ENCODE measurements at places on chromosomes 4 and X. TPM values are rescaled to one million over a fixed set of nuclear protein-coding genes. Genes with fewer than 3 reads are reported as not detected.
A peak's percentile ranks its signal among the peaks of the same experiment; 100 is the strongest.

Gene EGF
- not detected for total RNA-seq

Gene PDCL2
- total RNA-seq = not detected

Gene TASL
- 0.10 TPM for total RNA-seq

Gene DLG3
- 27.3 TPM for total RNA-seq

Gene ABCG2
- total RNA-seq = 7.2 TPM

Gene PNCK
- total RNA-seq = 0.51 TPM

Gene VCX
- total RNA-seq = not detected

Gene TSPAN7
- 19.5 TPM for total RNA-seq

DNA sequence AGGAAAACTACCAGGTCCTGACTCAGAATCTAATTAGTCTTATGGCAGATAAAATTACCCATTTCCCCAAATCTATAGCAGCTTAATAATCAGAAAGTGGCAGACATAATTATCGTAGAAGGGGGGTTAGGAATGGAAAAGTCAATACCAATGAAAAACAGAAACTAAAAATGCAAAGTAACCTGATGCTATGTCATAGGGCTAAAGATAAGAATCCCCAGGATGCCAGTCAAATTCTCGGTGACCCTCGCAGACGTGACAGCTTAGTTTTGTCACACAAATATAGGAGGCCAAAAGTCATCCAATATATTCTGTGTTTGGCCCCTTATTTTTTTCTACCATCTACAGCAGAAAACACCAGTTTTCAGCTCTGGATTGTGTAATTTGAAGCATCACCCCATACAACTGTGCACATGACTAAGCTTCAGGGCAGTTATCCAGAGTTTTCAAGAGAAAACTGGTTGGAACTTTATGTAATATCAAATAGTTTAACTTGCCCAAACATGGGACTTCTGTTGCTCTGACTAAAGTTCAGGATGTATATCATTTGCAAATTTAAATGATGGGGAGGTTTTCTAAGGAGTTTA lies 30.9 kb downstream of the RASSF6 start:
- H3K4me1 ChIP-seq = peaks cover 3% of the 10 kb centered on the region
- H3K36me3 ChIP-seq = no peaks in the 10 kb centered on the region
- H3K4me3 ChIP-seq = no peak overlapping the region
- no peak for DNase-seq
- H3K27me3 ChIP-seq = no peaks in the 10 kb centered on the region

DNA sequence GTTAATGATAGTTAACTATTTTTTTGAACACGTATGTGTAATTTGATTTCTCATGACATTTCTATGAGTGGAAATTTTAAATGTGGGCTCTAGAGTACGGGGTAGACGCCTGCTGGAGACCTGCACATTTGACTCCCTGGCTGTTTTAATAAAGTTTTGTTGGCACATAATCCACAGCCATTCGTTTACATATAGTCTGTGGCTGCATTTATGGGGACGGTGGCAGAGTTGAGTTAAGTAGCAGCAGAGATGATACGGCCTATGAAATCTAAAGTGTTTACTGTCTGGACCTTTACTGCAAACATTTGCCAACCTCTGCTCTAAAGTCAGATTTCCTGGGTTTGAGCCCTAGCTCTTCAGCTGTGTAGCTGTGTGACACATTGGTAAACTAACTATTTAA lies 118.8 kb downstream of the CHRNA9 start:
- H3K4me1 ChIP-seq = peaks cover 2% of the 10 kb centered on the region
- H3K27me3 ChIP-seq = no peaks in the 10 kb centered on the region

DNA sequence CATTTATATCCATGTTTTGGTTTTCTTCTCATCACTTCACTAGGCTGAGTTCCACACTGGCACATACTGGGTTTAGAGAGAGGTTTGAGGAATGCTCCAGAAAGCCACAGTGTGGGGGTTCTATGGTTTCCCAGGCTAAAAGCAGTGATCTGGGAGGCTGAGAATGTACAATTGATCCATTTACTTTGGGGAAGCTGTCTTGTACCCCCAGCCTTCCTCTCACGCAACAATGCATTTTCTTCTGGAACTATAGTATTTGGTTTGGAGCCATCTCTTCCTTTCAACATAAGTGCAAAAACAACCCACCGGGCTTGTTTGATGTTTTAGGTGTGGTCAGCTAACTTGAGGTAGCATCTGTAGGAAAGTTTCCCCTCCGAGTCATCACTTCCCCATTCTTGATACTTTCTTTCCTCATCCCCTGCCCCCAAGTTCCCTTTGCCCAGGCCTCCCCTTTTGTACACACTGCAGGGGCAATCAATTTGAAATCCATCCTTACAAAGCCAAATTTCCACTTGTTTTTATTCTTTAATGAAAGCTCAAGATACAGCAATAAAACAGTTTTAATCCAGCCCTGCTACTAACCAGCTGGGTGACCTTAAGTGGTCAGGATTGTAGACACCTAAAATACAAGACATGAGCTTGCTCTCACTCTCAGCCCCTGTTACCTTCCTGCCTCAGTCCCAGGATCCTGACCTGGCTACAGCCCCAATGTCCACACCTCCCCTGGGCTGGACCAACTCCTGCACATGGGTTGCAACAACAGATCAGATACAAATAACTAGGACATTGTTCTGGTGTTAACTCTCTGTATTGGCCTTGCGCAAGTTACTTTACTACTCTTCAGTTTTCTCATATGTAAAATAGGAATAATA lies 109.2 kb downstream of the FHDC1 start:
- DNase-seq = no peak
- H3K4me3 ChIP-seq = no peak overlapping the region
- no peaks in the 10 kb centered on the region for H3K27me3 ChIP-seq
- no peaks in the 10 kb centered on the region for H3K4me1 ChIP-seq
- H3K27ac ChIP-seq = no peak overlapping the region
- no peaks in the 10 kb centered on the region for H3K36me3 ChIP-seq

- DNase-seq = no peak
- no peaks in the 10 kb centered on the region for H3K4me1 ChIP-seq
- no peaks in the 10 kb centered on the region for H3K27me3 ChIP-seq
- no peak overlapping the region for H3K27ac ChIP-seq
- H3K4me3 ChIP-seq = no peak overlapping the region
These were observed 8.9 kb downstream of the PRRG3 start for GRCh38 chrX:151704041-151704663.

DNA sequence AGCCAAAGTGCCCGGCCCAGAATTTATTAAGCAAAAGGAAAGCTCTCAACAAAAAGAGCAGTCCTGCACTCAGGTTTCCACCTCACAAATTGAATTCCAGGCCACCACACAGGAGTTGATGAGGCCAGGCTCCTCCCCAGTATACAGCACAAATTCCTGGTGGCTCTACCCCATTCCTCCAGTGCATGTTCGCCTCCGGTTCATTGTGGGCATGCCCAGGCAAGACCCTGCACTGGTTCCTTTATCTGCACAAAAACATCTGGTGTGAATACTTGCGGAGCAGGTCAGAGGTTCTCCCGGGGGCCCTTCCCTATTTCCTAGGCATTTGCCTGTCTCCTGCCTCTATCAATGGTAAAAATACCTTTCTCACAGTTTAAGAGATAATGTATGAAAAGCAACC lies 195.2 kb upstream of the ANXA10 start:
- H3K4me3 ChIP-seq = no peak overlapping the region
- no peaks in the 10 kb centered on the region for H3K4me1 ChIP-seq
- no peaks in the 10 kb centered on the region for H3K36me3 ChIP-seq
- H3K27ac ChIP-seq = no peak overlapping the region

- no peak overlapping the region for H3K4me3 ChIP-seq
- DNase-seq = no peak
- H3K36me3 ChIP-seq = no peaks in the 10 kb centered on the region
These were observed 426.9 kb upstream of the EPHA5 start for GRCh38 chr4:66097218-66097617.

DNA sequence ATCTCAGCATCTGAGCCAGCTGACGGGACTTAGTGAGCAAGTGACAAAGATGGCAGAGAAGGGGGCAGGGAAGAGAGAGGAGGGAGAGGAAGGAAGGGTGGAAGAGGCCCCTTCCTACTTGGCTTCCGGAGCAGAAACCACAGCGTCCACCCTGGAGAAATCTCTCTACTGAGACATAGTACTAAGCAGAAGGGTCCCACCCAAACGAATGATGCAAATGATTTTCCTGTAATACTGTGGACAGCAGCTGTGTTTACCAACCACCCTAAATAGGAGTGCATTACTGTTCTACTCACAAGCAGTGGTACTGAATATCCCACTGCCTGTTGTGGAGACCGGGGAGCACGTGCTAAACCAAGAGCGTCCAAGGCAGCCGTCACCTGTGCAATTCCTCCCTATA lies 29.4 kb downstream of the DTHD1 start:
- H3K36me3 ChIP-seq = no peaks in the 10 kb centered on the region
- no peak overlapping the region for H3K4me3 ChIP-seq
- H3K27me3 ChIP-seq = no peaks in the 10 kb centered on the region
- DNase-seq = no peak
- no peaks in the 10 kb centered on the region for H3K4me1 ChIP-seq

GRCh38 chrX:57906790-57907189 lies 3.5 kb downstream of the ZXDA start:
- peaks cover 2% of the 10 kb centered on the region for H3K4me1 ChIP-seq
- no peaks in the 10 kb centered on the region for H3K27me3 ChIP-seq
- H3K4me3 ChIP-seq = no peak overlapping the region

DNA sequence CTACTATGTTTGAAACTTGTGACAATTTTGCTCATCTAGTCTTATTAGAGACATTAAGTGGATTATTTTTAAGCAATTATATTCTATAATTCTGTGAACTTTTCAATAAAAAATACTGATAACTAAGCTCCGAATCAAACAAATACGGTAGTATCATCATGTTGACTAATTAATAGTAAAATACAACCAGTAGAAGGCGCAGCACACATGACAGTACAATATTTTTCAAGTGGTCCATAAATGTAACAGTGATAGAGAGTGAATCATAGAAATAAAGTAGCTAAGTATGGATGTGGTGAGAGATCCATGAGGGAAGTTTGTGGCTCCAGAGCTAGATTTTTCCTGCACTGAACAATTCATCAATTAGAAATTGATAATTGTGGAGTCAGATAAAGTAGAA lies 666.2 kb downstream of the KCTD8 start:
- H3K27me3 ChIP-seq = no peaks in the 10 kb centered on the region
- no peak overlapping the region for H3K4me3 ChIP-seq
- H3K36me3 ChIP-seq = no peaks in the 10 kb centered on the region

- no peak overlapping the region for H3K27ac ChIP-seq
- no peaks in the 10 kb centered on the region for H3K27me3 ChIP-seq
- no peaks in the 10 kb centered on the region for H3K4me1 ChIP-seq
- no peaks in the 10 kb centered on the region for H3K36me3 ChIP-seq
- no peak for DNase-seq
These were observed 112.6 kb downstream of the TMA16 start for GRCh38 chr4:163606896-163607691.

GRCh38 chr4:17511051-17511450 lies 839 bp downstream of the QDPR start:
- no peak overlapping the region for H3K27ac ChIP-seq
- H3K4me1 ChIP-seq = peaks cover 2% of the 10 kb centered on the region
- no peaks in the 10 kb centered on the region for H3K36me3 ChIP-seq
- H3K27me3 ChIP-seq = no peaks in the 10 kb centered on the region
- peak; percentile 39 for DNase-seq

GRCh38 chrX:46298821-46299220 lies 246.4 kb downstream of the ZNF674 start:
- no peaks in the 10 kb centered on the region for H3K4me1 ChIP-seq
- H3K27ac ChIP-seq = no peak overlapping the region
- no peaks in the 10 kb centered on the region for H3K27me3 ChIP-seq
- DNase-seq = no peak
- no peak overlapping the region for H3K4me3 ChIP-seq

DNA sequence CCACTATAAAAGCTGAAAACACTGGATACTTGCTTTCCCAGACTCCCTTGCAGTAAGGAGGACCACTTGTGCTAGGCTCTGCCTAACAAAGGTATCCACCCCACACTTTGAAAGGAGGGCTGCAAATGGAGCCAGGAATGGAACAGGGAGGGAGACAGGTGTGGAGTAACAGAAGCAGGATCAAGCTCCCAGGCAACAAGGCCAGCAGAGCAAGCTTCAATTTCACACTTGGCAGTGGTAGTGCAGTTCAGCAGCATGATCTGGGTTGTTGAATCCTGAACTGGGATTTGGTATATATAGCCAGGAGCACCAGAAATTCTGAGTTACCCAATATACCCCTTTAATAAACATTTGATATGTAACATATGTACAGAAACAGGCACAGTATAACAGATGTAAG lies 9.8 kb downstream of the LAMP2 start:
- H3K27ac ChIP-seq = no peak overlapping the region
- DNase-seq = no peak
- no peaks in the 10 kb centered on the region for H3K36me3 ChIP-seq
- no peak overlapping the region for H3K4me3 ChIP-seq

- H3K36me3 ChIP-seq = no peaks in the 10 kb centered on the region
- H3K27ac ChIP-seq = no peak overlapping the region
- no peaks in the 10 kb centered on the region for H3K27me3 ChIP-seq
- no peaks in the 10 kb centered on the region for H3K4me1 ChIP-seq
- DNase-seq = no peak
These were observed 481.7 kb upstream of the AGA start for GRCh38 chr4:177923888-177924287.

DNA sequence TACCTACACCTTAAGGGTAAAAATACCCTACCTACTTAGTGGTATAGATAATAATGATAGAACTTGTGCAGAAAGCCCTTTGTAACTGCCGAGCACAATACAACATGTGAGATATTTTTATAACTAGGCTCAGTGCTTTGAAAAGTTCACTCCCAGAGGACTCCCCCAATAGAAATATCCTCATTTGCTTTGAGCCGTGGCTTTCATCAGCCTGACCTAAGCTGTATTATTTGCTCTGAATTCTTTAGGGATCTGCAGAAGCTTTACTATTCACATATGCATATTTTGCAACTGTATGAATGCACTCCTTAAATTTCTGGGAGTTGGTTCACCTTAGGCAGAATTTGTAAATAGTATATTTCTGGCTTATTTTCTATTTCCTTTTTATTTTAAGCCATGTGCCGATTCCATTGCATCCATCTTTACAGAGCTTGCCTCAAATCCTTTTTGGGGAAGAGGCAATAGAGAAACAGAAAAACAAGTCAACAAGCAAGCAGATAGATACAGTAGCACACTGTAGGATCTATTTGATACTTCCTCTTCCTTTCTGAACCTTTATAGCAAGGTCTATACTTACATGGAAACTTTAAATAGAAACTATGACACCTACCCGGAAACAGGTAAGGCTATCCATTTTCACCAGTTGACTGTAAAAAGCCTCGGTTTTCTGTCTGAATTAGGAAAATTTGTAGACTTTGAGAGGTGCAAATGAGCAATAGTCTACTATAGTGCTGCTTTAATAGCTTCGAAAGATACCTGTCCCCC lies 242.5 kb upstream of the VCX3A start:
- DNase-seq = no peak
- H3K27me3 ChIP-seq = no peaks in the 10 kb centered on the region
- H3K36me3 ChIP-seq = no peaks in the 10 kb centered on the region
- no peak overlapping the region for H3K4me3 ChIP-seq
- H3K27ac ChIP-seq = no peak overlapping the region

DNA sequence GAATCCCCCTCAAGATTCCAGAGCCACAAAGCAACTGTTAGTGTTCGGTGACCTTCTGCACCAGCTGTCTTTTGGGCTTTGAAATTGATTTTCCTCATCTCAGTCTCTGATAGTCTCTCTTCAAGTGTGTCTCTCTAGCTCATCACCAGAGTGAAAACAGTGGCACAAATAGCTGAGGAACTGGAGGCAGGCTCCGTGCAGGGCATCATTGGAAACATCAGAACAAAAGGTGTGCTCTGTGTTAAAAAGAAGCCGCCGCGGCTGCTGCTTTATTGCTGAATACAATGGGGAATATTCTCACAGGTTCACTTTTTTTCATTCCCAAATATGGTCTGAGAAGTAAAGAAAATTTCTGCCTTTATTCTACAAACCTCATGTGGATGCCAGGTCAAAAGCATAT lies 297.5 kb downstream of the DCTD start:
- H3K36me3 ChIP-seq = no peaks in the 10 kb centered on the region
- DNase-seq = no peak
- no peaks in the 10 kb centered on the region for H3K4me1 ChIP-seq
- H3K27me3 ChIP-seq = no peaks in the 10 kb centered on the region
- no peak overlapping the region for H3K4me3 ChIP-seq
